ENCODE measurements at places on chromosomes 13 and 19.

DNA sequence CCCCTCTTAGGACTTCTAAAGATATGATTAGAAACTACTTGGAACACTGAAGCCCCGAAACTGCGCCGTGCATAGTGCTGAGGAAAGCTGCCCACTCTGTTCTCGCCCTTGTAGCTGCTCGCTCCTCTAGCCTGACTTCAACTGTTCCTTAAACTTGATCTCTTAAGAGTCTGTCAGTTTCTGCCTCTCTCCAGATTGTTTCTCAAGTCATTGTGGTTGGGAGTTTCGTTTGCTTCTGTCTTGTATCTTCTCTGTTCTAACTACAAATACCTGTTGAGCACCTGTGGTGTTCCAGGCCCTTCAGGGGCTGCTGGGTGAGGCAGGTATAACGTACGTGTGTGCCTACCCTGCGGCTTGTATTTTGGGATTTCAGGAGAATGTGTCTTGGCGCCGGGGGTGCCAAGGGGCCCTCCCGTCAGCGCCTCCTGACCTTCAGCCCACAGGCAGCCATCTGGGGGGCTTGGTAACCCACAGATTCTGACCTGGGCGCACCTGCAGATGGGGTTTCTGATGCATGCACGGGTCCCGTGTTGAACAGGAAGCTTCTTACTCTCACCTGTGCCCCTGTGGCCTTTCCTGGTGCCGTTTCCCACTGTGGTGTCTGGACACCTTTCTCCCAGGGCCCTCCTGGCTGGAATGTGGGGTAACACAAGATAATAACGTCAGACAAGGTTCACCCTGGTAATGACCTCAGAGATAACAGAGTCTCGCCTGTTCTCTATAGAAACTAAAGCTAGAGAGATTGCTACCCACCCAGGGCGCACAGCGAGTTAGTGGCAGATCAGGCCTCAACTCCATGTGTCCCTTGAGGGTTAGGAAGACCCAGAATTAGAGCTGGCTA is 17.2 kb upstream of the DCUN1D2 start:
- peak; percentile 31 for DNase-seq

DNA sequence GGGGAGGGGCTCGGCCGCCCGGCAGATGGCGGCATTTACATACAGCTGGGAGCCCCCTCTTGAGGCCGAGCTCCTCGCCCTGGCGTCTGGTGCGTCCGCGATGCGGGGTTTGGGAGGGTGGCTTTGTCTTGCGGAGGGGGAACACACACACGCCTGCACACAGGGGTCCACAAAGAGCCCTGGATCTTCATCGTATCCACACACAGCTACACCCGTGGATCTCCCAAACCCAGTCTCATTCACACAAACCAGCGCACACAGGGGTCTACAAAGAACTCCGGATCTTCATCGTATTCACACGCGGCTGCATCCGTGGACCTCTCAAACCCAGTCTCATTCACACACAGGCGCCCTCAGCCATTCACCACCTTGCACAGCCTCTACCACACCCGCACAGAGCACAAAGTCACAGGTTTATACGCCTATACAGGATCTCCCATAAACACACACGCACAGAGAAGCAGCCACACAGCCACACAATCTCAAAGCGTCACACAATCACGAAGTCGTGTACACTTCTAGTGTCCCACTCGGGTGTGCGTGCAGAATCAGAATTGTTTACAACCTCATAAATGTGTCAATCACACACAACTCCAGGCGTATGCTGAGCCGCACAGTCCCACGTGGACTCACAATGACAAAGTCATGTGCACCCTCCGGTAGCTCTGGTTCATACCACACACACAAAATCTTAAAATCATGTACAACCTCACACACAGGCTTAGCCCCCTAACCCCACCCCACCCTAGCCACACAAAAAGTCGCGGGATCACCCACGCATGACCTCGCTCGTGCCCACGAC is 550 bp upstream of the DLL3 start:
- DNase-seq: peak; percentile 50

- DNase-seq: no peak
Measured at GRCh38 chr19:8697671-8698432, 743 bp downstream of the ACTL9 start.

DNA sequence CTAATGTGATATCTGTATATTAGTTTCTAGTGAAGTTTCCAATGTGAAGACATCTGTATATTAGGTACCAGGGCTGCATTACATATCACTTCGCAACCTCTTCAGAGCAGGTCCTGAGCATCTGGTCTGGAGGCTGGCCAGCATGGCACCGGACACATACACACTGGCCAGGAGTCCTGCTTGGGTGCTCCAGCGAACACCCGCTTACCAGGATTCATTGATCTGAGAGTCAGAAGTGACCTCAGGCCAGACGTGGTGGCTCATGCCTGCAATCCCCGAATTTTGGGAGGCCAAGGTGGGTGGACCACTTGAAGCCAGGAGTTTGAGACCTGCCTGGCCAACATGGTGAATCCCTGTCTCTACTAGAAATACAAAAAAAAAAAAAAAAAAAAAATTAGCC is 93.0 kb upstream of the IRS2 start:
- no peak for DNase-seq

GRCh38 chr13:65600702-65601101 is 1629.4 kb downstream of the PCDH9 start:
- no peak for DNase-seq

GRCh38 chr19:27709496-27709895 is 1503.5 kb downstream of the UQCRFS1 start:
- no peak for DNase-seq

- no peak for DNase-seq
Measured at GRCh38 chr19:15128162-15128770, 21.1 kb downstream of the SYDE1 start.

- DNase-seq: no peak
Measured at GRCh38 chr19:3656073-3656746, 29.6 kb upstream of the CACTIN start.

- no peak for DNase-seq
Measured at GRCh38 chr13:84973661-84974060, 825.6 kb downstream of the SLITRK6 start.

- DNase-seq: peak; percentile 65
Measured at GRCh38 chr13:111177081-111177711, 62.1 kb downstream of the ARHGEF7 start.

DNA sequence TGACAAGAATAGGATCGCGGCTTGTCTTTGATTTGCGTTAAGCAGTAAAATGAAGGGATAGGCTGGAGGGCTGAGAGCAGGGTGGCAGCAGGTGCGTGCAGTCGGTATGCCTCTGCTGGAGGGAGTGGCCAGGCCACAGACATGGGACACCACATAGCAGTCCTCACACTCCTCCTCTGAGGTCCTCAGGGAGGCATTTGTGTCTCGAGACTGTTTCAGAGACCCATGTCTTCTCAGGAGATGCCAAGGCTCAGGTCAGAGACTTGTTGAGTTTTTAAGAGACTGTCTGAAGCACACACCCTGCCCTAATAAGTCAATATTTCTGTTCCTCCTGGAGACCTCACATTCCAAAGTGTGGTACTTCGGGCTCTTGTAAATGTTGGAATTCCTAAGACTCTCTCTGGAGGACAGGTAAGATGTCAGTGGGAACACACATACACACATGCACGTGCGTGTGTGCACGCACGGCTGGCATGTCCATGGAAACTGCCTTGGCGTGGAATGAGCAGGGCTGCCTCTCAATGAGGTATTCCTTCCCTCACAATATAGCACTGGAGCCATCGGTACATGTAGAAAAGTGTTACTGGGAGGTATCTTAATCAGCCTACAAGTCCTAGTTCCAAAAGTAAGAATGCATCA is 46.4 kb downstream of the COL4A2 start:
- no peak for DNase-seq

DNA sequence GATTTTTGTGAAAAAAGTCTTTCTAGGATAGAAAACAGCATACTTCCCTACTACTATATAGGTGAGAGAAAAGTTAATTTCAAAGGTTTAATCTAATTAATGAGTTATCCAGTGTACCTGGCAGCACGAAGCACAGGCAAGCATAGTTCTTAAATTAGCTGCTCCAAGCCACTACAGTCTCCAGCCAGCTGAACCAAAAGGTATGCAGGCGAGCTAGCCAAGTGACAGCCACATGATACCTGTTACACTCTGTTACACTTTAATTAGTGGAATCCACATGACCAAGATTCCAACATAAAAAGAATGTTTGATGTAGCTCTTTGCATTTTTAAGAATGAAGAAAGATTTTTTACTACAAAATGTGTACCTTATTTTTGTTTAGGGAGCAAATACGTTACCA is 15.5 kb downstream of the SLC25A30 start:
- DNase-seq: no peak

GRCh38 chr19:49020931-49021895 is 2.9 kb downstream of the CGB3 start:
- DNase-seq: no peak

GRCh38 chr13:44299152-44299943 is 74.3 kb upstream of the SERP2 start:
- no peak for DNase-seq

DNA sequence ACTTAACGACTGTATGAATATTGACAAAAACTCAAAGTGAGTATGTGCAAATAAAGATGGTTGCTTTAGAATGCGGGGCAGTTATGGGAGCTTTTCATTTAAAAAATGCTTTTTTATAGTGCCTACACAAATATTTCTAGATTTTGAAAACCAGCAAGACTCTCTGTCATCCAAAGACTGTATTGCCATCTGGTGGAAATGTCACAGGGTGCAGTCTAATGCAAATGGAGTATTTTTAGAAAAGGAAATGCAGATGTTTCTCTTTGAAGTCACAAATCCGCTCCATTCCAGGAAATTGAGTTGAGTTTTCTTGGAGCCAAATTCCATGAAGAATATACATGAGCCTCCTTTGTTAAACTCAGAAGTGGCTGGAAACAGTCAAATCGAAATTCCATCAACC is 2.3 kb upstream of the C1QTNF9B start:
- DNase-seq: no peak
